ENCODE measurements at places on chromosomes 4 and X.

GRCh38 chr4:165982934-165983333 lies 109.9 kb downstream of the TLL1 start:
- DNase-seq, result no peak

DNA sequence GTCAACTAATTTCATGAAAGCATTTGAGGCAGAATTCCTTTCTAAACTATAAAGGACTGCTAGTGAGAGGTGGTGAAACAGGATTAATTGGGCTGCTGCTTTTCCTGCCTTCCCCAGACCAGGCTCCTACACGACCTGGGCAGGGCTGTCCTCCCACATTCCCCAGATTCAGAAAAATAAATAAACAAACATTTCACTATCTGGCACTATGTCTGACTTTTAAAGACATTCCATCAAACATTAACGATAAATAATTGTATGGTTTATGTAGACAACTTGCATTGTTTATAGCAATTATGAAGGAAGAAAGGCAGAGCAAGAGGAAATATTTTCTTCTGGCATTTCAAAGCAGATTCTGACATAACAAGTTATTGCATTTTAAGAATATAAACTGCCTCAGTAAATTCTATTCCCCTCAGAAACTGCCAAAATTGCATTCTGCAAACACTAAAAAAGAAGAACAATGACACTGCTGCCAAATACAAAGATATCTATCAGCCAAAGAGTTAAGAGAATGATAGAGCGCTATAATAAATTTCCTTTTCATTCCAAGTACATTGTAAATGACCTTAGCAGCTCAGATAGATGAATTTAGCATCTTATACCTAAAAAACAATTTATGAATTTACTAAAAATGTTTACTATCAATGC lies 214.7 kb upstream of the INTU start:
- no peak for DNase-seq

DNA sequence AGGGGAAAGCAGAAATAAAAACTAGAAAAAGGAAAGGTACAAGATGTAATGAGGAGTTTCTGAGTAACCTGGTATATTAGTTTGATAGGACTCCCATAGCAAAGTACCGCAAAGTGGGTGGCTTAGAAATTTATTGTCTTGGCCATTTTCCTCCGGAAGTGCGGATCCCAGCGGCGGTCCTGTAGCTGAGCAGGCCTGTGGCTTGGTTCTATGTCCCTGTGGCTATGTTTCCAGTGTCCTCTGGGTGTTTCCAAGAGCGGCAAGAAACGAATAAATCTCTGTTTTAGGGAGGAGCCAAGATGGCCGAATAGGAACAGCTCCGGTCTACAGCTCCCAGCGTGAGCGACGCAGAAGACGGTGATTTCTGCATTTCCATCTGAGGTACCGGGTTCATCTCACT lies 44.0 kb upstream of the LDB2 start:
- DNase-seq, result no peak

GRCh38 chrX:76064825-76065224 lies 108.0 kb upstream of the PBDC1 start:
- DNase-seq, result no peak

GRCh38 chr4:1195109-1195671 lies 22.8 kb upstream of the SPON2 start:
- DNase-seq, result no peak

DNA sequence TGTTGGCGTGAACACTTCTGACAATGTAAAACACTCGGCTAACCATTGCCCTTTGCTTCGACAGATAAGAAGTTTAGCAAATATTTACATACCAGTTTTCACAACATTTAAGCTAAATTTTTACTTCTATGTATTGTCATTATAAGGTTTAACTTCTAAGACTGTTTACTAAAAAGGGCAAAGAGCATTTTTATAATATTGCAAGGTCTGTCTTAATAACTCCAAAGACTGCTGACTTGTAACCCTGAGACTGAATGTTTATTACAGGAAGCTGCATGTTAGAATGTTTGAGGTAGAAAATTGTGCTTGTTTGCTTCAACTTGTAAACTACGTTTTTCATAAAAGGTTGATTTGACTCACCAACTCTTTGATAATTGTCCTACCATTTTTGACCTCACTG lies 213.2 kb upstream of the RPS6KA3 start:
- no peak for DNase-seq

DNA sequence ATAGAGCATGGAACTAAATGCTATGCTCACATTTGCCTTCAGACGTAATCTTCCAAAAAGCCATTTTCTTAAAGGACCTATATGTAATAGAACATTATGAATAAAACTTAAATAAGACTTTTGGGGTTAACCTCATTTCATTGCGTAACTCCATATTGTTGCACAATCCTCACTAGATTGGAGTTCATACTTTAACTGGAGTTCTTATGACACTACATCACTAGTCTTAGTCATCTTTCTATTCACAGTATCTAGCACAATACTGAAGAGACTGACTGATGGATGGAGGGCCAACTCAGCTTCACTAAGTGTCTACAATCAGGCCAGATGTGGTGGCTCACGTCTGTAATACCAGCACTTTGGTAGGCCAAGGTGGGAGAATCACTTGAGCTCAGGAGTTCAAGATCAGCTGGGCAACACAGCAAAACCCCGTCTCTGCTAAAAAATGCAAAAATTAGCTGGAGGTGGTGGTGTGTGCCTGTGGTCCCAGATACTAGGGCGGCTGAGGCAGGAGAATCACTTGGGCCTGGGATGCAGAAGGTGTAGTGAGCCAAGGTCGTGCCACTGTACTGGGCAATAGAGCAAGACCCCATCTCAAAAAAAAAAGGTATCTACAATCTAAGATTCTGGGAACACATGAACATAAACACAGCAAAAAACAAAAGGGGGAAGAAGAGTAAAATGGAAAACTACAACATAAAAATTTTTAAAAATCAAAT lies 80.8 kb upstream of the MAB21L2 start:
- peak; percentile 79 for DNase-seq

DNA sequence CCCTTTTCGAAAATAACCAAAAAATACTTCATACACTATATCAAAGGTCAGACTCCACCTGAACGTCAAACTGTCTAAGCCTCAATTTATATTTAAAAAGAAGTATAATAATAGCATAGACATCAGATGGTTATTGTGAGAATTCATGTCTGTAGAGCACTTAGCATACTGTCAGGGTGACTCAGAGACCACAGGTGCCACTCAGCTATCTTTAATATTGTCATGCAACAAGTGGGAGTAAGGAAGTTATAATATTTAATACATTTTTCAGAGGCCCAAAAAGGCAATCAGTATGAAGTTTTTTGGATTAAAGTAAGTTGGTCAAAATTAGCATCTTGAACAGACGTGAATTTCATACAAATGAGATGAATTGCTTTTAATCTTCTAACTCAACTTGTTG lies 93.3 kb downstream of the PHOX2B start:
- peak; percentile 69 for DNase-seq

DNA sequence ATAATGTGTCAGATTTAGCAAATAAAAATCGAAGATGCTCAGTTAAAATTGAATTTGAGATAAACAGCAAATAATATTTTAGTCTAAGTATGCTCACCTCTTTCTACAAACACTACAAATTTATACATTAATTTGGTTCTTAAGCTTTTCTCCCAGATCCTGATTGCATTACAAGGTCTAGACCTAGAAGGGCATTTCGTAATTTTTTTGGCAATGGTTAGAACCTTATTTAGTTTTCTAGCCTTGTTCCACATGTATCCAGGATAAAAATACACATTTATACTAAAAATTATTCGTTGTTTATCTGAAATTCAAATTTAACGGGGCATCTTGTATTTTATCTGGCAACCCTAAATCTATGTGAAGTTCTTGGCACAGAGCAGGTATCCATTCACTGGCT lies 2.5 kb upstream of the CDKL5 start:
- DNase-seq, result no peak

GRCh38 chr4:76214177-76214675 lies 602 bp upstream of the SCARB2 start:
- no peak for DNase-seq

- no peak for DNase-seq
Observed at GRCh38 chr4:2303121-2303685, 41.3 kb upstream of the MXD4 start.

GRCh38 chr4:85901500-85901899 lies 426.6 kb downstream of the ARHGAP24 start:
- DNase-seq, result peak; percentile 8

- peak; percentile 80 for DNase-seq
Observed at GRCh38 chr4:126899331-126899801, 733.4 kb upstream of the INTU start.

DNA sequence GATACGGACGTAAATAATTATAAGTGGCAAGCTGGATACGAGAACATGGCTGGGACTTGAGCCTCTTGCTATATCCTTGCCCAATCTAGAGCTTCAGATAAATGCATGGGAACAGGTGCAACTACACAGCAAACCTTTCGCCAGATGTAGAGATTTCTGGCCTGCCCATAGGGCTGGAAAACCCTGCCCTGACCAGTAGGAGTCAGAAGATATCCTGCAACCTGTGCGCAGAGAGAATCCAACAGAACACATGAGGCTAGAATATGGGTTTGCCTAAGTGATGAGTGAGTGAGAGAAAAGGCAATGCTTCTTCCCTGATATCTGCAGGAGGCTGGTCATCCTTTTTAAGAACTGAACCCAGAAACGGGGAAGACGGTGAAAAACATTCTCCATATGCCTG lies 805.3 kb upstream of the TENM3 start:
- DNase-seq, result no peak

- DNase-seq, result no peak
Observed at GRCh38 chrX:49976682-49977197, 54.3 kb downstream of the CLCN5 start.

DNA sequence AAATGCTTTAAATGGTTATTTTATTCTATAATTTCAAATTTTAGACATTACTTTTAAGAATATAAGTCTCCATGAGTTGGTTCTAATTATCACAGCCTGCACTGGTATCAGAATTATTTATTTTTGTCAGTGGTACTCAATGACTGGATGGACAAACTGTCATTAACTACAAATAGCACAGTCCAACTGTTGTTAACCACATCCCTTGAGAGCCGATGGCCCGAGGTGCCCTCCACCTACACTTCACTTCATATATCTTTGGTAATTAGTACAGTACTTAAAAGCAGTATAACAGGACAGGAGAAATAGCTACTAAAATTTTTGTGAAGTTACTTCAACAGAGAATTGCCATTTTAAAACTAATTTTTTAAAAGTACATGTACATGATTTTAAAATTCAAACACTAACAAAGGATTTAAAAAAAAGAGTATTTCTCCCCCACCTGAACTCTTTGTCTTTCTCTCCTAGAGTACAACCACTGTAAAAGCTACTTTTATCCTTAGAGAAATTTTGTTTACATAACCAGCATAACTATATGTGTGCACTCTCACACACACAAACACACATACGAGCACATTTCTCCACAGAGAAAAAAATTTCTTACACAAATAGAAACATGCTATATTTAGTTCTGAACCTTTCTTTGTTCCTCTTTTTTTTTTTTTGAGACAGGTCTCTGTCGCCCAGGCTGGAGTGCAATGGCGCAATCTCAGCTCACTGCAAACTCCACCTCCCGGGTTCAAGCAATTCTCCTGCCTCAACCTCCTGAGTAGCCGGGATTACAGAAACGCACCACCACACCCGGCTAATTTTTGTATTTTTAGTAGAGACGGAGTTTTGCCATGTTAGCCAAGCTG lies 6.5 kb downstream of the TIFA start:
- DNase-seq, result no peak

- DNase-seq, result no peak
Observed at GRCh38 chr4:76322236-76322635, 15.7 kb downstream of the STBD1 start.

GRCh38 chr4:41573502-41574001 lies 35.6 kb downstream of the LIMCH1 start:
- peak; percentile 70 for DNase-seq

DNA sequence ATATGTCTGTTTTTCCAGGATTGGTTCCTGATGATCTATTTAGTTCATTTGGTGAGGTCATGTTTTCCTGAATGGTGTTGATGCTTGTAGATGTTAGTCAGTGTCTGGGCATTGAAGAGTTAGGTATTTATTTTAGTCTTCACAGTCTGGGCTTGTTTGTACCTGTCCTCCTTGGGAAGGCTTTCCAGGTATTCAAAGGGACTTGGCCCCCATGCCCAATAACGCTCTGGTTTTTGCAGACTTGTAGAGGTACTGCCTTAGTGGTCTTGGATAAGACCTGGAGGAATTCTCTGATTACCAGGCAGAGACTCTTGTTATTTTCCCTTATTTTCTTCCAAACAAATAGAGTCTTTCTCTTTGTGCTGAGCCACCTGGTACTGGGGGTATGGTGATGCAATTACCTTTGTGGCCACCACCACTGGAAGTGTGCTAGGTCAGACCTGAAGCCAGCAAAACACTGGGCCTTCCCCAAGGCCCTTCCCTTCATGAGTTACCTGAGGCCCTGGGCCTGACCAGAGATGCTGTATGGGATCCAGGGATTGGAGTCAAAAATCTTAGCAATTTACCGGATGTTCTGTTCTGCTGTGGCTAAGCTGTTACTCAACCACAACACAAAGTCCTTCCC lies 63.3 kb upstream of the RXFP1 start:
- no peak for DNase-seq

DNA sequence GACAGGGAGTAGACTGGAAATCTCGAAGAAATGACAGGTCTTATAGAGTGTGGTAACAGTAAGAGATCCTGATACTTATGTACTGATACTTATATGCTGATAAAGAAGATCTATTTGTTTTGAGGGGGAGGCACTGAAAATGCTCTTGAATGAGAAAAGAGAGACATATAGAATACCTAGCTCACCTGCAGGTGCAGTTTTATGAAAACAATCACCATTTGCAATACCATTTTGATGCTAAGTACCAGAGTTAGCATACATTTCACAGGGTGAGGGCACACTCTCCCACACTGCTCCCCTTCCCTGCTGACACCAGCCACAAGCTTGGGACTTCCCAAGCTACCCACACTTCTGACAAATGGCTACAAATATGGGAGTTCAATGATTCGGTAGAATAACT lies 1490.1 kb upstream of the IGFBP7 start:
- no peak for DNase-seq

DNA sequence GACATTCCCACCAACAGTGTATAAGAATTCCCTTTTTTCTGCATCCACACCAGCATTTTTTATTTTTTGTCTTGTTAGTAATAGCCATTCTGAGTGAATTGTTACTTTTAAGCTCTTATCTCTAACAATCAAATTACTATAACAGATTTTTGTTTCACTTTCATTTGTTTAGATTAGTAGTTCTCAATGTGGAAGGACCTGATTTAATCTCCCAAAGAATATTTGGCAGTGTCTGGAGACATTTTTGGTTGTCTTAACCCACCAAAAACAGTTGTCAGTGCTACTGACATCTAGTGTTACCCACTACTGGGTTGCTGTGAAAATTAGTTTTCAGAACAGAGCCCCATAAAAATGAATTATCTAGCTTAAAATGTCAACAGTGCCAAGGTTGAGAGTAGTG lies 37.9 kb downstream of the RUFY3 start:
- DNase-seq, result no peak
